K562 (cell line): ENCODE measurements at places on chromosomes 11 and 22. TPM values are rescaled to one million over a fixed set of nuclear protein-coding genes. Genes with fewer than 3 reads are reported as not detected.

- H3K36me3 ChIP-seq: peaks cover 91% of the 10 kb centered on the region
- no peak overlapping the region for H3K4me3 ChIP-seq
- H3K4me1 ChIP-seq: peaks cover 27% of the 10 kb centered on the region
- no peak for DNase-seq
Observed at GRCh38 chr22:20574920-20575353, 67.5 kb downstream of the MED15 start.

DNA sequence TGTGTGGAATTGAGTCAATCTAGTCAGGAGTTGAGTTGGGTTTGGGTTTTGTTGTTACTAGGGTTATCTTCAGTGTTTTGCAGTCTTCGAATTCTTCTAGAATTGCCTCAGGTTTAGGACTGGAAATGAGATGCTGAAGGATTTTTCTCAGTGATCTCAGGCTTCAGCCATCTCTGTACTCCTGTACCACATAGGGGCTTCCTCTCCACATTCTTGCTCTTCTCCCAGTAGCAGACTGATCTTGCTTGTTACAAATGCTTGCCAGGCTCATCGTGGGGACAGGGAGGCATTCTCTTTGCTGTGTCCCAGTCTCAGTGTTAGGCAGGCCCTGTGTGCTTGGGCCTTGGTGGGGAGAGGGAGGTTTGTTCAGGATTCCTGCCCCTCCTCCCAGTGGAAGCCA, 96.1 kb downstream of the LRRC32 start:
- no peak for DNase-seq
- no peaks in the 10 kb centered on the region for H3K27me3 ChIP-seq
- no peak overlapping the region for H3K27ac ChIP-seq
- no peaks in the 10 kb centered on the region for H3K36me3 ChIP-seq

GRCh38 chr11:5291207-5291838, 10.4 kb downstream of the OR51B4 start:
- peaks cover 28% of the 10 kb centered on the region for H3K36me3 ChIP-seq
- no peaks in the 10 kb centered on the region for H3K27me3 ChIP-seq
- H3K4me3 ChIP-seq: no peak overlapping the region

- no peak overlapping the region for H3K4me3 ChIP-seq
- H3K36me3 ChIP-seq: no peaks in the 10 kb centered on the region
- H3K27ac ChIP-seq: no peak overlapping the region
- no peaks in the 10 kb centered on the region for H3K4me1 ChIP-seq
- no peaks in the 10 kb centered on the region for H3K27me3 ChIP-seq
Observed at GRCh38 chr11:108803776-108804175, 138.9 kb downstream of the DDX10 start.

DNA sequence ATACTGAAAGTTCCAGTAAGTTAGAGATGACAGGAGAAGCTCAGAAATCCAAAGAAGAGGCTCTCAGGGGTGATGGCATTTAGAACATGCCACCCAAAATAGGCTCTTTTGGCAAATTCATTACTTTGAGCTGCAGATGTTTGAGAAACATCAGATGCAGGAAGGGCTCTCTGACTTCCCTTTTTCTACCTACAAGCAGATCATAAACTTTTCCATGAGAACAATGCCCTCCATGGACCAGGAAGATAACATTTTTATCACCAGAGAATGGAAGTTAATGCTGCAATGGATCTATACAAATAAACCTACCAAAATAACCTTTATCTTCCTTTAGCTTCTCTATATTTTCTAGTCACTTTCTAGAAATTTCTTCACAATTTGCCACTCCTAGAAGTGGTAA, 32.7 kb upstream of the FAR1 start:
- no peak for DNase-seq
- no peaks in the 10 kb centered on the region for H3K36me3 ChIP-seq
- no peaks in the 10 kb centered on the region for H3K27me3 ChIP-seq
- H3K4me3 ChIP-seq: no peak overlapping the region

DNA sequence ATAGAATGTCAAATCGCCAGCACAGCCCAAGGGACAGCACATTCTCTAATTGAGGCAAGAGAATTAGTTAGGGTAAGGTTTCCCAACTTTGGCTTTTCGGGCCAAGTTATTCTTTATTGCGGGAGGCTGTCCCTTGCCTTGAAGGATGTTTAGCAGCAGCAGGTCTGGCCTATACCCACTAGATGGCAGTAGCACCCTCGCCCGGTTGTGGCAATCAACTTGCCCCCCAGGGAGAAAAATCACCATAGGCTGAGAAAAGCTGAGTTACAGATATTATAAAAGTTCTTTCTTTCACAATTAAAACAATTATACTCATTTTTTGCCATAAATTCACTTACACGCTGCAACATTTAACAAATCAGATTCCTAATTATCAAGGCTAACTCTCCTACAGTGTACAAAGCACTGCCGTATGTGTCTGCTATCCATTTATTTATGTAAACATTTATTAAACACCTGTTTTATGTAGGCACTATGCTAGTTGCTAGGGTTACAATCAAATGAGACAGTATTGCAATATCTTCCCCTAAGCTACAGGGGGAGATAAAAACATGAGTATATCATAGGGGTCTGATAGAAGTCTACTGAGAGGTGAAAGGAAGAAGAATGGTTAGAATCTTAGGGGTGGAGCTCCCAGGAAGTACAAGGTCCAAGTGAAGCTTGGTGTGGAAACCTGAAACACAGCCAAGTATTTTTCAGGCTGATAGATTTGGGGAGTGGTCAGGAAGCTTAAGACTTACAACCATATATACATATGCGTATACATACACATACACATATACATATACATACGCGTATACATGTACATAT, 452.3 kb downstream of the RAB38 start:
- no peak overlapping the region for H3K4me3 ChIP-seq
- no peak overlapping the region for H3K27ac ChIP-seq
- no peaks in the 10 kb centered on the region for H3K4me1 ChIP-seq

DNA sequence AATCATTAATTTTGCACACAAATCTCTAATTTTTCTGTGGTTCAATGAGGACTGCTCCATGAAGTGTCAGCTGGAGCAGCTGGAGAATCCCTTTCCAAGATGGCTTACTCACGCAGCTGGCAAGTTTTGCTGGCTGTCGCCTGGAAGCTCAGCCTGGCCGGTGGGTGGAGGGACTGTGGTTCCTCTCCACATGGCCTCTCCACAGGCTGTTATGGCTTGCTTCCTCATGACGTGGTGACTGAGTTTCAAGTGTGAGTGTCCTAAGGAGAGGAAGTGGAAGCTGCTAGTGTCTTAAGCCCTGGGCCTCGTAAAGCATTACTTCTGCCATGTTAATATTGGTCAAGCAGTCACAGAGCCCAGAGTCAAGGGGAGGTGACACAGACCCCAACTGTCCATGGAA, 14.0 kb upstream of the NRIP3 start:
- no peak overlapping the region for H3K27ac ChIP-seq
- no peak for DNase-seq
- H3K36me3 ChIP-seq: no peaks in the 10 kb centered on the region
- H3K4me1 ChIP-seq: no peaks in the 10 kb centered on the region; the same call in 1 of the 2 replicates
- H3K4me3 ChIP-seq: no peak overlapping the region
- peaks cover 40% of the 10 kb centered on the region for H3K27me3 ChIP-seq

DNA sequence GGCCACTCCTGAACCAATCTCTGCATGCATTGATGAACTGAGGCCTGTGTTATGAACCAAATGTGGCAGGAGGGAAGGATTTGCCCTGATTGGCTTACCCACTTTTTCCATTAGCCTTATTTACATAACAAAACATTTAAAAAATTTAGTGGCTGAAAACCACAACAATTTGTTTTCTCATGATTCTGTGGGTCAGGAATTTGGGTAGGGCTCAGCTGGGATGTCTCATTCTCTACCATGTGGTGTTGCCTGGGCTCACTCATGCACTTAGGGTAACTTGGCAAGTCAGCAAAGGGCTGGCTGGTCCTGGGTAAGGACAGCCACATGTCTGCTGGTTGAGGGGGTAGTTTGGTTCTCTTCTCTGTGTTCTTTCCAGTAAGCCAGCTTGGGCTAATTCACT, 35.1 kb upstream of the CYP2R1 start:
- no peaks in the 10 kb centered on the region for H3K36me3 ChIP-seq
- no peak overlapping the region for H3K27ac ChIP-seq
- H3K27me3 ChIP-seq: peaks cover 2% of the 10 kb centered on the region; the same call in 1 of the 3 replicates
- H3K4me3 ChIP-seq: no peak overlapping the region

DNA sequence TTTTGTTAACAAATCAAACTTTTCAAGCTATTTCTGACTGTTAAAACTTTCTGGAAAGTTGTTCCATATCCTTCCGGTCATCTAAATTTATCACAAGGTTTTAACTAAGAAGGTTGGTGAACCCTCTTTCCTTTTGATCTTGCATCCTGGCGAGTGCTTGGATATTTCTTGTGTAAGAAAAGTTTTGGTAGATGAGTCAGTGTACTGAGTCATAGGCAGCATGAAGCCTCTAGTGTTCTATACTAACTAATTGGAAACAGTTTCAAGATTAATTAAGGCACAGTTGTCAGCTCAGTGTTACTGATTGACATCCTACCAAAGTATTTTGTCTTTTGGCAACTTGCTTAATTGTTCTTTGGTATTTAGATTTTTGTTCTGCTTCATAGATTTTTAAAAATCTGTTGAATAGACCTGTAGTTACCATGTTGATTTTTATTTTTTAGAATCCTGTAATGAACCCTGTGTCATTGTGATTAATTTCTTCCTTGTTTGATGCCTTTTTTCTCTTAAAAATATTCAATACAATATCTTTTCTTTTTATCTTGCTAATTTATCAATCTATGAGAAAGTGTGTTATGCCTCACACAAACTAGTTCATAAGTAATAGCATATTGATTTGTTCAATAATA, 38.0 kb downstream of the METTL15 start:
- DNase-seq: no peak
- no peak overlapping the region for H3K27ac ChIP-seq
- H3K4me1 ChIP-seq: no peaks in the 10 kb centered on the region
- no peak overlapping the region for H3K4me3 ChIP-seq

DNA sequence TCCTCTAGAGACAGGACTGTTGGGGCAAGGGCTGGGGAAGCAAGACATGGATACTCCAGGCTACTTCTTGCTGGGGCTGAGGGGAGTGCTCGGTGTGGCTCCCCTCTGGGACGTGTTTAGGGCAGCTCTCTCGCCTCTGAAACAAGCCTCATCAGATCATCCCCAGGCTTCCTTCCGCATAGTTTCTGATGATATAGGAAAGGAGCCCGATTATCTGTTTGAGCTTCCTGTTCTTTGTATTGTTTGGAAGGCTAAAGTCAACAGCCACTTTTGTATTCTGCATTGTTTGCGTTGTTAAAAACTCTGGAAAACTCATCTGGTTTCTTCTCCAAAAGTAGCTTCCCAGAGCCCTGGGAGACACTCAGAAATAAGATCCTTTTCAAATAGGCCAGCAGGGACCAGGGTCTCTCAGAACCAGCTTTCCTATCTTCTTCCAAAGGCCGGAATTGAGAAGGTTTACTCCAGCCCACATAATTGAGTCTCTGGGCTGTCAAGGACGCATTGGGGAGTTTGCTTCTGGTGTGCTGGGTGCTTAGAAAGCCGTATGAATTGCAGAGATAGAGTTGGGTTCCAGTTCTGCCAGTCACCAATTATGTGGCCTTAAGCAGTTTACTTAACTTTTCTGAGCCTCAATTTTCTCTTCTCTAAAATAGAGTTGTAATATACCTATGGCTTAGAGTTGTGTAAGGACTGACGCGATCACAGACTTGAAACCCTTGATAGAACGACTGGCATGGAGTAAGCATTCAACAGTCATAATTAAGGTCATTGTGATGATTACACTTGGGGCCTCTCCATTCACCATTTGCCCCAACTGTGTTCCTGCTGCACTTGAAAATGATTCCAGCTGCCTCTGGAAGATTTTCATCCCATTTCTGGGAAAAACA, 19.1 kb downstream of the CD44 start:
- peaks cover 3% of the 10 kb centered on the region; the same call in 2 of the 3 replicates for H3K4me1 ChIP-seq
- H3K4me3 ChIP-seq: no peak overlapping the region
- DNase-seq: no peak
- H3K36me3 ChIP-seq: no peaks in the 10 kb centered on the region

- H3K36me3 ChIP-seq: no peaks in the 10 kb centered on the region
- H3K4me1 ChIP-seq: peaks cover 63% of the 10 kb centered on the region
- DNase-seq: peak; percentile 20
- H3K4me3 ChIP-seq: no peak overlapping the region
- H3K27ac ChIP-seq: peak overlapping the region; percentile 50
Observed at GRCh38 chr11:96215110-96215782, 127.7 kb downstream of the MAML2 start.

DNA sequence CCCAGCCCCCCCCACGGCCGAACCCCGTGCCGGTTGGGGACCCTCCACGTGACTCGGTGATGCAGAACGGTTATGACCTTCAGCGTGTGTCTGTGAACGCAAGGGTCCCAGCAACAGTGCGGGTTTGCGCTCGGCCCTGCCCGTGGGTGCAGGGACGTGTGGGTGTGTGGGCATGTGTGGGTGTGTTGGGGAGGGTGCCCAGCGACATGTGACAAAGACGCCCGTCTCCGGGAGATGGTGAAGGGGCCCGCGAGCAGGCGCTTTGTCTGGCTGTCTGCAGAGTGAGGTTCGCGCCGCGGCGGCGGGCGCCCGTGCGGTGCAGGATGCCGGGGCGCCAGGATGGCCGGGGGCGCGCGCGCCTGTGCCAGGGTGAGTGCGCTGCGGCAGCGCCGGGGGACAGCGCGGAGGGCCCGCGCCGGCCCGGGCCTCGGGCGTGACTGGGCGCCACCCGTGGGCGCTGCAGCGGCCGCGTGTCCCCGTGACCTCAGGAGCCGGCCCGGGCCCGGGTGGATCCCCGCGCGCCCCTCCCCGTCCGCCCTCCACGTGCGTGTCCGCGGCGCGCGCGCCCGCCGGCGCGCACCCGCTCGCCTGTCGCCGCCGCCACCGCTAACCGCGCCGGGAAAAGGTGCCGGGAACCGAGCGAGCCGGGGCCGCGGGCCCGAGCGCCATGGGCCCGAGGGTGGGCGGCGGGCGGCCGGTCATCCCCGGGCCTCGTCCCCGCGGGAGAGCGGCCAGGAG, at the start of gene LRFN4:
TSS of gene LRFN4 (plus strand) at position 569 of the 738 bp plus-strand sequence. CDS start 681 bp downstream, outside the sequence.
- H3K4me3 ChIP-seq: peak within 1 kb of the TSS; percentile 68
- peaks cover 38% of the 10 kb centered on the region; the same call in 2 of the 3 replicates for H3K36me3 ChIP-seq
- peak within 1 kb of the TSS; percentile 98 for H3K27ac ChIP-seq
- peaks cover 11% of the 10 kb centered on the region; the same call in 2 of the 3 replicates for H3K4me1 ChIP-seq

The KIF18A gene
- 22.1 and 22.5 TPM in 2 replicates for total RNA-seq

The ELFN2 gene
- not detected in 2 replicates for total RNA-seq

The CFAP300 gene
- not detected in 2 replicates for total RNA-seq

The ZNRD2 gene
- 106 and 114 TPM in 2 replicates for total RNA-seq

The ALG12 gene
- 8.5 and 11.0 TPM in 2 replicates for total RNA-seq

The RIMBP3C gene
- 0.89 and 0.98 TPM in 2 replicates for total RNA-seq

The KCNK7 gene
- 0.40 TPM in 1 of 2 replicates, not detected in the other for total RNA-seq

The ZNF215 gene
- 12.5 and 12.8 TPM in 2 replicates for total RNA-seq

The SPDYC gene
- total RNA-seq: 15.1 and 15.9 TPM in 2 replicates

The PLEKHA7 gene
- total RNA-seq: 0.24 and 0.51 TPM in 2 replicates

The NPAT gene
- 21.6 and 22.1 TPM in 2 replicates for total RNA-seq

The MYEOV gene
- total RNA-seq: 77.7 and 92.3 TPM in 2 replicates
